ENCODE measurements at places on chromosomes 6 and 20. TPM values are rescaled to one million over a fixed set of nuclear protein-coding genes. Genes with fewer than 3 reads are reported as not detected.

DNA sequence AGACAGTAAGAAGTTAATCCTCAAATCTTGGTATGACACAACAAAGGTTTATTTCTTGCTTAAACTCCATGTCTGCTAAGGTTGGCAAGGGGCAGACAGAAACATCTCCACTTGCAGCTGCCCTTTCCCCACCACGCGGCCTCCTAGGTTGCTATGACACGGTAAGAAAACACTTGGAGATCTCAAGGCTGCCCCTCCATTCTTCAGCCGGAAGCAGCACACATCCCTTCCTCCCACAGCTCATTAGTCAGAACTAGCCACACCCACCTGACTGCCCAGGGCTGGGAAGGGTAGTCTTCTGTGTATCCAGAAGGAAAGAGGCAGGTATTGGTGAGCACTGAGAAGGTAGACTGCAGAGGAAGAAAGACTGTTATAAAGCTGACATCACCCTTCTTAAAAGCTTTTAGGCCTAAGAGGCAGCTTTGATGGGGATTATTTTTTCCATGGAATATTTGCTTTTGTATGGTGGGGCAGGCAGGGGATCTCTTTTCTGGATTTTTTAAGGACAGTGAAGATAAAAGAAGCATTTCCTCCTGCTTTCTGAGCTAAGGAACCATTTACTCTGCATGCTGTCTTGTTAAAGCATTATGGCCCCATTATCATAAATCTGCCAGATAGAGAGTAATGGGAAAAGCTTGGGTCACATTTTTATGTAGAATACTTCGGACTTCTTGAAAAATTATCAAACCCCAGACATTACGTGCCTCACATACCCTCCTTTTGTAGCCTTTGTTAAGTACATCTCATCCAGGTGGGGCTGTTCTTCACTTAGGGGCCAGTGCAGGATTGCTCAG is 41.6 kb downstream of the MRAP2 start:
- DNase-seq, result no peak

DNA sequence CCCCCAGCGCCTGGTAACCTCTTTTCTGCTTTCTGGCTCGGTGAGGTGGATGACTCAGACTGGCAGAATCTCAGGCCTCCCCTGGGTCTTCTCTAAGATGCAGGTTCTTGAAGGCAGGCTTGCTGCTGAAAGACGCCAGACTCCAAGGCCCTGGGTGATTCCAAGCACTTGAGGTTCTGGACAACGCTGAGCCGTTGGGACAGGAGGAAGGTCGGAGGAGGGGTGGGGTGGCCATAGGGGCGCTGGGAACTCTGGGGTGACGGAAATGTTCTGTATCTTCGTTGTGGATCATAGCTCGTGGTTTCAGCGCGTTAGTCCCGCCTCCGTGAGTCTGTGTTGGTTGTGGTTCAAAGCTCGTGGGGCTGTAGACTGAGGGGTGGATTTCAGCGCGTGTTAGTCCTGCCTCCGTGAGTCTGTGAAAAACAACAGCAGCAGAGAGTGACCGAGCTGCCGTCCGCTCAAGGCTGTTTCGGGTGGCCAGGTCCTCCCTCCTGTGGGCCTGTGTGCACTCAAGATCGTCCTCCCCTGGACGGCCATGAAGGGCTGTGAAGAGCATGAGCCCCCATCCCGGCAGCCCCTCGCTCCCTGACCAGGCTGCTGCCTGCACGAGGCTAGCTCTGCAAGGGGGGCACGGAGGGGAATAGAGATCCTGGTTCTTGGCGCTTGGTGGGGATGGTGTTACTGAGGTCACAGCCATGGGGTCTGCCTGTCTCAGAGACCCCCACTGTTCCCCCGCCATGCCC is 7.7 kb downstream of the NTSR1 start:
- DNase-seq, result no peak

- DNase-seq, result no peak
These were observed 1159.7 kb downstream of the GRIK2 start for GRCh38 chr6:102553214-102553613.

DNA sequence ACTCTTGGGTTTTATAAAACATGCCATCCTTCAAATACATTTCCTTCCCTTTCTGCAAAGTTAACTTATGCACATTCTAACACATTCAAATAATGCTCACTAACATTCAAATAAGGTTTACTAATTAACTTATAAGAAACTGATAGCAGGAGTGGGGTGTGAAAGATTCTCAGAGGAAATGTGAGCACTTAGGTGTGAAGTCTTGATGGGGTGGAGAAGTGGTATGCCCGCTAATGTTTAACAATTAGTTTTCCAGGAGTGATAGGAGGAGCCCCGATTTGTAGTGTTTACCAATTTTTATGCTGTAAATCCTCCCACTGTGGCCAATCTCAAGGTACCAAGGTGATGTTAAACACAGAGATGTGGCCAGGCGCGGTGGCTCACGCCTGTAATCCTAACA is 18.3 kb upstream of the DSN1 start:
- no peak for DNase-seq

- no peak for DNase-seq
These were observed 32.8 kb upstream of the ZNF133 start for GRCh38 chr20:18255526-18255925.

- peak; percentile 43 for DNase-seq
These were observed 174.0 kb downstream of the MRPL14 start for GRCh38 chr6:43953256-43953655.

The TSPYL1 gene
- 78.2 TPM for total RNA-seq

The CFAP61 gene
- 0.61 TPM for total RNA-seq
